Activated CD8-positive, alpha-beta memory T cell treated with anti-CD3 and anti-CD28 coated beads for 1 hour (primary cell): ENCODE measurements at places on chromosomes 1 and 21.

GRCh38 chr1:61753998-61754508 is 11.8 kb downstream of the PATJ start:
- no peak for DNase-seq

DNA sequence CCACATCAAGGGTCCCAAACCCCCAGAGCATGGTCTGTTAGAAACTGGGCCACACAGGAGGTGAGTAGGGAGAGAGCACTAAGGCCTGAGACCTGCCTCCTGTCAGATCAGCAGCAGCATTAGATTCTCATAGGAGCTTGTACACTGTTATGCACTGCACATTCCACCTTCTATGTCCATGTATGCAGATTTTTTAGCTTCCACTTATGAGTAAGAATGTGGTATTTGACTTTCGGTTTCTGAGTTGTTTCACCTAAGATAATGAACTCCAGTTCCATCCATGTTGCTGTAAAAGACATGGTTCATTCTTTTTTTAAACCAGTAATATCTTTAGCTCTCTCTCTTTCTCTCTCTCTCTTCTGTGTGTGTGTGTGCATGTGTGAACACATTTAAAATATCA is 663 bp upstream of the GBP6 start:
- DNase-seq: no peak

GRCh38 chr21:31176725-31177124 is 138.4 kb upstream of the KRTAP19-8 start:
- DNase-seq: no peak

- peak; percentile 53 for DNase-seq
Measured at GRCh38 chr1:89608319-89608983, 24.5 kb upstream of the LRRC8C start.

- DNase-seq: no peak
Measured at GRCh38 chr1:70727886-70728489, 316.9 kb downstream of the CTH start.

DNA sequence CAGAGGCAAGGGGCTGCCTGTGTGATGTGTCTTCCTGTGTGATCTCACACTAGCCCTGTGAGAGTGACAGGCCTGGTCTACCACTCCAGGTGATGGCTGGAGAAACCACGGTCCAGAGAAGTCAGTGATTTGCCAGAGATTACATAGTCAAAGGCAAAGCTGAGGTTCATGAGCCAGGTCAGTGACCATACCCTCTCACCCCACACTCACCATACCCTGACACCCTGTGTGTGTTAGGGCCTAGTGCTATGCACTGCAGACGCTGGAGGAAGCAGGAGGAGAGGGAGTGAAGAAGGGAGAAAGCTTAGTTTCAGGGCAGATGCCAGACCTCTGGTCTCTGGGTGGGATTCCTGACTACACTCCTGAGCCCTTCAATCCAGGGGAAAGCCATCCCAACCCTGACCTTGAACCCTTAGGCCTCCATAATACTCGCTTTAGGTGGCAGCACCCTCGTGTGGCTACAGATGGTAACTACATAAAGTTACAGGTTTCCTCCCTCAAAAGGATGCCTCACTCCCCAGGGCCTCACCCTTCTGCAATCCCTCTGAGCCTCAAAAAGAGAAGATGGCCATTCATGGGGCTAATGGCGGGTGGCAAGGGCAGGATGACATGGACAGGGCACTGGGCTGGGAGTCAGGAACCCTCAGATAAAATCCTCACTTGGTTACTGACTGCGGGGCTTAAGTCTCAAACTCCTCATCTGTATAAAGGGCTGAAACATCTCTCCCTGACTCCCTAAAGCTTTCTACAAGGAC is 20.8 kb upstream of the SDC3 start:
- peak; percentile 28 for DNase-seq

GRCh38 chr1:9823693-9823942 is 147 bp downstream of the CLSTN1 start:
- DNase-seq: no peak

GRCh38 chr1:20640183-20640597 is 6.9 kb downstream of the PINK1 start:
- peak; percentile 35 for DNase-seq

DNA sequence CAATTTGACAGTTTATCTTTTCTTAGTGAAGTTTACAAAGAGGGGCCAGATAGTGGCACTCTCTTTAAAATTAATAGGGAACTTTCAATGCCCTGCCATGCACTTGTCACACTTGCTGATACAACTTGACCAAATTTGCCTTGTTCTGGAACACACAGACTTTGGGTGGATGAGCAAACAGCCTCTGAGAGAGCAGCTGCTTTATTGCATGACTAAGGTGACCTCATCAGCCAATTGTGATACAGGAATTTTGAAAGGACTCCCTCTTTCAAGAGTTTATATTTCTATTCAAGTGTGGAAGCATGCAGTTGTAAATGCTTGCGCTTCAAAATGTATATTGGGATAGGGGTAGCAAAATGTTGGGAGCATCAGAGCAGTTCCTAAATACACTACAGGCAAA is 2.1 kb upstream of the RGS1 start:
- no peak for DNase-seq

DNA sequence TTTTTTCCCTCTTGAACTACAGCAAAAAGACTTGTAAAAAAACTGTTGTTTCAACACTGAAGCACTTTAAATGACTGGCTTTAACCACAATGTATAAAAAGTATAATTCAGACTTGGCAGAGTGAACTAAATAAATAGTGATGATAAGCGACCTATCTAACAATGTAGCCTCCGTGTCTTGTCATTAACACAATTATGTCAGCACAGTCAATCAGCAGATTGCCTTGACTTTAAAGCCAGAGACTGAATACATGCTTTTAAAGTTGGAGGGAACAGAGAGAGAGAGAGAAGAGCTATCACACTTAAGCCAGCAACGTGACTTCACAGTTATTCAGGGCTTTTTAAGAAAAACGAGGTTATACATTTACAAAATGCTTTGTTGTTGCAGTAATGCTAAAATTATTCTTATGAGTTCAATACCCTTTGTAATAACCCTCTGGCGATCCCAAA is 378.1 kb downstream of the LMO4 start:
- no peak for DNase-seq

DNA sequence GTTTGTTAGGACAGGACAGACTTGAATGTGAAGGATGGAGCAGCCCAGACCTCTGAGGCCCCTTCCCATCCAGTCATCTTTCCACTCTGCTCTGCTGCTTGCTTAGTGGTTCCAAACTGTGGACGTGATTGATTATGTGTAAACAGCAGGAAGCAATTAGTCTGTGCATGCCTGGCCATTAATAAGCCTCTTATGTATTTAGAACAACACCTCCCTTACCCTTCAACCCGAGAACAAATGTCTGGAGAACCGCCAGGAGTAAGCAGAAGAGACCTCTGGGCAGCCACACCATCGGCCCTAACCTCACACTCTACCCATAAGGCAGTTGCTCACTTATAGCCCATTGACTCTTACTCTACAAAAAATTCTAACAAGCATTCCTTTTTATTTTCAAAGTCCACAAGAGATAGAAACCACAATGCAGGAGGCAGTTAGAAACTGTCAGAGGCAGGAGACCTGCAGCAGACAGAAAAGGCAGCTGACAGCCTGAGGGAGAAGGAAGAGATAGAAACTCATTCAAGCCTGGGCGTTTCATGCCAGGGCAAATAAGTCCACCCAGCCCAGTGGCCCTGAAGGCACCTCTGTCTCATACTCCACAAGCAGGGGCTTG is 5.8 kb upstream of the EPHA8 start:
- DNase-seq: no peak

DNA sequence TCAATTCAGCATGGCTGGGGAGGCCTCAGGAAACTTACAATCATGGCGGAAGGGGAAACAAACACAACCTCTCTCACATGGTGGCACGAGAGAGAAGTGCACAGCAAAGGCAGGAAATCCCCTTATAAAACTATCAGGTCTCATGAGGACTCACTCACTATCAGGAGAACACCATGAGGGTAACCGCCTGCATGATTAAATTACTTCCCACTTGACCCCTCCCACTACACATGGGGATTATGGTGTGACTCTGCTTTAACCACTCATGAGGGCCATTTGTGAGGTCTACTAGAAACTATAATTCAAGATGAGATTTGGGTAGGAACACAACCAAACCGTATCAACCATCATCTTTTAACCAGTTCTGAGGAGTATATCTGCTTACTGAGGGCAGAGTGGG is 387.4 kb upstream of the NFIA start:
- DNase-seq: no peak

GRCh38 chr1:111624382-111624781 is 4.8 kb downstream of the RAP1A start:
- DNase-seq: no peak

- DNase-seq: no peak
Measured at GRCh38 chr21:33973268-33973667, 57.7 kb upstream of the ATP5PO start.

- DNase-seq: no peak
Measured at GRCh38 chr1:39949891-39950290, 5.1 kb upstream of the MFSD2A start.

DNA sequence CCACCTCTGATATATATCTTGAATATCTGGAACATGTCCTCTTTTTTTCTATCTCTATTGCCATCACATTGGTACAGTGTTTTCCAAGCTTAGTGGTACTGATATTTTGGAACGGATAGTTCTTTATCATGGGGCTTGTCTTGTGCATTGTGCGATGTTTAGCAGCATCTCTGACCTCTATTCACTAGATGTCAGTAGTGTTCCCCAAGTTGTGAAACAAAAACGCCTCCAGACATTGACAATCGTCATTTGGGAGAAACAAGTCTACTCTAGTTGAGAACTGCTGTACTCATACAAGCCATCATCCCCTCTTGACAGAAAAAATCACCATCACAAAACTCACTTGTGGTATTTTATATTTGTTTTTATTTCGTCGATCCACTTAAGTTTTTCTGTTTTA is 79.7 kb upstream of the CHODL start:
- no peak for DNase-seq
